ENCODE measurements at places on chromosomes 1 and 21.

DNA sequence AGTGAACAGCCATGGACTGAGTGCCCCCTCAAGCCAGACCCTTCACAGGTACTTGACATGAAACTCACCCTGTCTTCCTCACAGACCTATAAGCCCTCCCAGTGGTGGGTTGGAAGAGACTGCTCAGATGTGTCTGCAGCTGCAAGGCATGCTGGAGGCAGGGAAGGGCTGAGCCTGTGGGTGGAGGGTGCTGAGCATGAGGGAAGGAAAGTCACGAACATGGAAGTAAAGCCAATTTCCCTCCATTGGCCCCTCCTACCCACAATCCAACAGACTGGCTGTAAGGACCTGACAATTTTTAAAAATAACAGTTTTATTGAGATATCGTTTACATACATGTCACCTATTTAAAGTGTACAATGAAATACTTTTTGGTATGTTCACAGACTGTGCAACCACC lies 44.1 kb downstream of the RCSD1 start:
- no peak for DNase-seq

GRCh38 chr1:94801919-94802546 lies 18.1 kb upstream of the SLC44A3 start:
- DNase-seq, result no peak

- no peak for DNase-seq
Observed at GRCh38 chr1:227735539-227736285, 477 bp downstream of the SNAP47 start.

- DNase-seq, result no peak
Observed at GRCh38 chr1:211920141-211920572, 89.6 kb upstream of the LPGAT1 start.

DNA sequence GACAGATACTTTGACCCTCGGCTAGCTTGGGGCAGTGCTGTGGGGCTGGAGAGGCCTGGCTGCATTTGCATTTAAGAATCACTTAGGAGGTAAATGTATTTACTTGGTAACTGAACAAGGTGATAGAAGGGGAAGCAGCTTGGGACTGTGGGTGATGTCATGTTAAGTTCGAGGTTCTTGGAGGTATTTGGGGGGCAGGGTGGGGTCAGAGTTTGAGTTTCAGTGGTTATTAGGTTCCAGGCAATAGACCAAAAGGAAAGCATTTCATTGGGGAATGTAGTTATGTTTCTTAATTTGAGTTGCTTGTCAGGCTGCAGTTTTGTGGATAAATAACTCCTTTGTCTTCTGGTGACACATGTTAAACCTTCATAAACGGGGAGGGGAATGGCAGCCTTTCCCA lies 2.4 kb upstream of the FAM78B start:
- DNase-seq, result no peak

DNA sequence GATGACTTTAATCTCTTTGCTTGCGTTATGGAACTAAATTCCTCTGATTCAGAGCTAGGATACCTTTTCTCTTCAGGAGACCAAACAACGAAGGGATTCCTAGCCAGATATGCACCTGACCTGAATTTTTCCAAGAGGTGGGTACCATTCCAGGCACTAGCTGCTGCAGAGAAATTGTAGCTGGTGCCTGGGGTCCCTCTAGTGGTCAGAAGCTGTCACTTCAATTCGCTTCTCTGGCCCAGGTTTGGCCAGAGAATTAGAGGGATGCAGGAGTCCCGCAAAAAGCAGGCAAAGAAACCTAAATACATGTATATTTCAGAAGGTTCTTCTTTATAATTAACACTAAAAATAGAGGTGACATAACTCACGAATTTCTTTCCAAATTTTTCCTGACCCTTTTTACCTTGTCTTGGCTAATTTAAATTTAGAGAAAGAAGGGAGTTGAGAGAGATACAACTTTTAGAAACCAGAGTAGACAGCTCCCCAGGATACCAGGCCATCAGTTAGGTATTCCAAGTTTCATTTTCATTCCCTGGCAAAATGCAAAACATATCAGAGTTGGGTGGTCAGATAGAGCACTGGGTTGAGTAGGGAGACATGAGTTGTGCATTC lies 9.6 kb downstream of the ACKR1 start:
- DNase-seq, result no peak

DNA sequence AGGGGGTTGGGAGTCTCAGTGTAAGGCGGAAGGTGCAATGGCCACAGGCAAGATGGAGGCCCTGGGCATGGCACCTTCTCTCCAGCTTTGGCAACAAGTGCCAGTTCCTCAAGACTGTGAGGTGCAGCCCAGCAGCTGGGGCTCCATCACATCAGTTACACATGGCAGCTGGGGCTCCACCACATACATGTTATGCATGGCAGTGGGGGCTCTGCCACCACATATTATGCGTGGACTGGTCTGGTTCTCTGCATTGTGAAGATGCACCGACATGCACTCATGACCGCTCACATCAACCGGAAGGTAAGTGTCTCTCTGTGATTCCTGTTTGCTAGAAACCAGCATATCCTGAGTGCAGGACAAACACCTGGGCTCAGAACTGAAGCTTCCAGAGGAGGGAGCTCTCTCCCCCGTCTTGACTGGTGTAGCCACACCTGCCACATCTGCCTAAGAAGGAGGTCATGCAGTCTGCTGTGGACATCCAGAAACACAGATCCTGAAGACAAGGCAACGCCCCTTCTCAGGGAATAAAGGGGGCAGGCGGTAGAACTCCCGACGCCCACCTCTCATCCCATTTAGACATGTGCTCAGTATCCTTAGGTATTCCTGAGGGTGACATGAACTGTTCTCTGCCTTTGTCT lies 104.1 kb upstream of the TMPRSS2 start:
- no peak for DNase-seq

DNA sequence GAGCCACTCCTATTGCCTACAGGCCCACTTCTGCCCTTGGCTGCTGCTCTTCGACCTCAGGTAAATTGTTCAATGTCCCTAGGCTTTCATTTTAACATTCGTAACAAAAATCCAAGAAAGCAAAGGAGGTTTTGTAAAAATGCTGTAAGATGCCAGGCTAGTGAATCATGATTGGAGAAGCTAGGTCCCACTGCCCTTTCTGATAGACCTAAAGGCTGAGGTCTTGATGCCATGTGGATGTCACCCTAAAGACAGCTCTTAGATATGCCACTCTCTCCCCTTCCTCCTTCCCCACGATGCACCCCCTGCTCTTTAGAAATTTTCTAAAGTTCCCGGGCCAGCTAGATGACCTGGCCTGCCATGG lies 9.9 kb upstream of the TMEM39B start:
- DNase-seq, result no peak

- no peak for DNase-seq
Observed at GRCh38 chr1:51284487-51284954, 45.8 kb downstream of the TTC39A start.

DNA sequence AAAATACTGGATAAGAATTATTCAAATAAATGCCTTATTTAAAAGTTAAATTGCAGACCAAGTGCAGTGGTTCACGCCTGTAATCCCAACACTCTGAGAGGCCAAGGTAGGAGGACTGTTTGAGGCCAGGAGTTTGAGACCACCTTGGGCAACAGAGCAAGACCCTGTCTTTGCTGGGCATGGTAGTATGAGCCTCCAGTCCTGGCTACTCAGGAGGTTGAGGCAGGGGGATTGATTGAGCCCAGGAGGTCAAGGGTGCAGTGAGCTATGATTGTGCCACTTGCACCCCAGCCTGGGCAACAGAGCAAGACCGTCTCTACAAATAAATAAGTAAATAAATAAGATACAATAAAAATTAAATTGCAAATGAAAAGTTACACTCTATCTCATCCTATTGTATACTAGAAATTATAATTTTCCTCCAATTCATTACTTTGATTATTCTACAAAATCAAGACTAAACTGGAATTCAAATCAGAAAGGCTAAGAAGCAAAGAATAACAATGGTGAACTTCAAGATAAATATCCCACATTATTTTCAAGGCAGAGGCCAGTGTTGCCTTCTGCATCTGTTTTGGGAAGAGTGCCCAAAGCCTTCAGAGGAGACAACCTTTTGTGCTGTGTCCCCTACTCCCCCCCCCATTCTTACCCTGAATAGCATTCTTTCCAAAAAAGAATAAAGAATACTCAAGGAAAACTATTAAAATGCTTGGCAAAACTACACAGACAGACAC lies 73.3 kb upstream of the IRF2BP2 start:
- DNase-seq, result no peak

DNA sequence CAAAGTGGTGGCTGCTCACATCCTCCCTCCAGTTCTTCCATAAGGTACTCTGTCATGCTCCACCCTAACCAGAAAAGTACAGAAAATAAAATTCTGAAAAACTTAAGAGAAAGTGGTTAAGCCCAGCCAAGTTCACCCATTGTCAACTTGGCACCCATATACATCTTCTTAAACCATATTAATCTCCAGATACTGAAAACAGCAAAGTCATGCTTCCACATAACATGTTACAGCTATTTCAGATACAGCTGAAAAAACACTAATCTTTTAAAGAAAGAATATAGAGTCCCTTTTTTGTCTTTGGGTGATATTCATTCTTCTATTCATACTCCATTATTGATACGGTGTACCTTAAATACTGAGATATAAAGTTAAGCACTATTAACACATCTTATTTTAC lies 577.8 kb downstream of the KCNT2 start:
- DNase-seq, result no peak

DNA sequence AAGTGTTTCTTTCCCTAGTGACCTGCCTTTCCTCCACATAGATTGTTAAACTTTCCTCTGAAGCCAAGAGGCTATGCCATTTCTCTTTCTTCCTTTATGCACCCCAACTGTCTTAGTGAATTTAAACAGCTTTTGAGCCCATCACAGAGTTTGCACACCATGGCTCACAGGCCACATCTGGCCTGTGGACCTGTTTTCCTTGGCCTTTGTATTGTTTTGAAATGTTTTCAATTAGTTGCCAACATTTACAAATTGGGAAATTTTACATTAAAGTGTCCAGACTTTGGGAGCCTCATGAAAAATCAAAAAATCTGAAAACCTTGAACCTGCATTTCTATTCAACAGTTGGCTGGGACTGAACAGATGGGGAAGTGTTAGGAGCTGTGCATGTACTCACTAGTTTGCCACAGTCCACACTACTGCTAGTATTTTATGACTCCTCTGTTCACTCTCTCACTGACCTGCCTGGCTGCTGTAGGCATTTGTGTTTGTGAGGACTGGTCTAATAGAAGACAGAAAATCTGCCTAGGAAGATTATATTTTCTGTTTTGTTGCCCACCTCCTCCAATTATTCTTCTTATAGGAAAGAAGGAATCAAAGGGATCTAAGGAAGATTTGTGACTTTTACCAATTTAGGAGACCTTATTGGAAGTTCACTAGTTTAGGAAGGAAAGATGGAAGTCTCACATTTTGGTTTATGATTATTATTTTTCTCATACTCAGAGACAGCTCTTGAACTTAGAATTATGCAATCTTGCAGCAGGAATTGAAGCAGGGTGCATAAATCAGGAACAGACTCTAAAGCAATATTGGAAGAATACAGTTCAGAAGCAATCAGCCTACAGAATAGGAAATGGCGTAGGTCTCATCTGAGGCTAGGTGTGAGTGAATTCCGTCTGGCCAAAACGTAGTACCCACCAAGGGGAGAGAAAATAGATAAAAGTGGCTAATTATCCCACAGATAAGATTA lies 134.7 kb downstream of the HLX start:
- no peak for DNase-seq

GRCh38 chr1:145922266-145922665 lies 3.7 kb upstream of the PEX11B start:
- no peak for DNase-seq

DNA sequence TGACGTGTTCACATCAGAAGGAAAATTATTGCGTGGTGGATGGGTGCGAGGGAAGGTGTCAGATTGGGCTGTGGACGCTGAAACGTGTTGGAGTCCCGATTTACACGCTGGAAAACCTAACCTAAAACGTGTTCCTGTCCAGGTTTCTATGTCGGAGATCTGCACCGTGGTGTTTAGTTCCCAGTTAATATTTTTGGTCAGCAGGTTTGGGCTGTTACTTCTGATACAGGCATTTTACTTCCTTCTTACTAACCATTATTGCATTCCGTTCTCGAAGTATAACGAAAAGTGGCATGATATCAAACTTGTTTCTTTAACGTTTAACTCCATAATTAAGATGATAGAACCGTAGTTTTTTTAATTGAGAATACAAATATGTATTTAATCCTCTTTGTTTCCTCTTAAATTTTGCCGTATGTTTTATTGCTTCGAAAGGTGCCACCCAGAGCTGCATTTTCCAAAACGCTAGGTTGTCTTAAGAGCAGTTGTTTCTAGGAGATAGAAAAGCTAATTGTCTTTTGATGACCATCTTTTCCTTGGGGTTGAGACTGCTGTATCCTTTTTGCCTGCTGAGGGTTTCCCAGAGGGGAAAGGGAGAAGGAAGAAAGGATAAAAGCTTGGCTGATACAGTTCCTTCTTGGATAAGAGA lies 1.3 kb downstream of the ADARB1 start:
- no peak for DNase-seq

DNA sequence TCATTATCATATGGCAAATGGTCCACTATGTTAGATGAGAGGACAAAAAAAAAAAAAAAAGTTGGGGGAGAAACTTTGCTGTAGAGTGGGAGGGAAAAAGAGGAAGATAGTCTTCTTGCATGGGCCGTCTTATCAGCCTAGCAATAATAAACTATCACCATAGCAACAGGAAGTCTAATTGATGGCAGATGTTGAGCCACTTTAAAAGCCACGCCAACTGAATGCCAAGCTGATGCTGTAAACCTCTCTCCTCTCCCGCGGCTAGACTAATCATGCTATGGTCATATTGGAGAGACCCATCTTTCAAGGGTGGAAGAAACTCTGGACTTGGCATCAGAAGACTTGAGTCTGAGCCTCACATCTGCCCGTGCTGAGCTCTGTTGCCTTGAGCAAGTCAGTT lies 122.2 kb upstream of the HOOK1 start:
- no peak for DNase-seq

GRCh38 chr1:226132728-226133503 lies 53.6 kb downstream of the ACBD3 start:
- no peak for DNase-seq

DNA sequence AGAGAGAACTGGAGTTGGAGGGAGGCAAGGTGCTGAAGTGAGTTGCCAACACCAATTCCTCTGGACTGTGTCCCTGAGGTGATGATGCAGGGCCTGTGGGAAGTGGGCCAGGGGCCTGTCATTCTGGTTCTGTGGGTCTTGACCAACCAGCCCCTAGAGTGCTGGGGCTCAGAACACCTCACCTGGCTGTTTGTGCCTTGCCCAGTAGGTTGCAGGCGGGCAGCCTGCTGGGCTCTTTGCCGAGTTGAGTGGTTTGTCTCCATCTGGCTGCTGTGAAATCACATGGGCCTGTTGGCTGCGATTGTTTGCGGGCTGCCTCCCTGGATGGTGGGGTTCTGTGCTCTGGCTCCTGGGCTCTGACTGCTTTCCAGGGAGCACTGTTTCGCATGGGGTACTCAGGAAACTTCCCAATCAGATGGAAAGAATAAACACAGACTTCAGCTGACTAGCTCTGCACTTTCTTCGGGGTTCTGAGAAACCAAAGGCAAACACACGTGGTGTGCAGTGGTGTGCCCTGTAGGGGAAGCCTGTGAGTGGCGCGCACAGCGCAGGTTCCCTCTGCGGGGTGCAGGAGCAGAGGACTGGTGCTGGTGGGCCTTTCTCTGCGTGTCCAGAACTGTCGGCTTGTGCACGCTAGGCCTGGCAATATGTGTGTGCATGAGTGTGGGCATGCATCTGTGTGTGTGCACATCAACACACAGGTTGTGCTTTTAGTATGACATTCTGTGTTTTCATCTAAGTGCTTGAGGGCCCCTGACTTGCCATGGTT lies 95.1 kb downstream of the RHOU start:
- DNase-seq, result no peak
